ENCODE measurements at places on chromosomes 1 and 21. TPM values are rescaled to one million over a fixed set of nuclear protein-coding genes. Genes with fewer than 3 reads are reported as not detected.

BGLAP gene
- total RNA-seq, result 0.73 TPM

SPRR1B gene
- not detected for total RNA-seq

LCE1F gene
- not detected for total RNA-seq

TXNIP gene
- total RNA-seq, result 147 TPM

KRTAP7-1 gene
- not detected for total RNA-seq

GPR52 gene
- total RNA-seq, result 7.3 TPM

ATF3 gene
- 1.5 TPM for total RNA-seq

OR2T35 gene
- total RNA-seq, result not detected

SPRR2B gene
- not detected for total RNA-seq

KIF21B gene
- total RNA-seq, result 101 TPM

HNRNPCL4 gene
- not detected for total RNA-seq

RGS18 gene
- 0.82 TPM for total RNA-seq

FLG2 gene
- total RNA-seq, result not detected

FAM78B gene
- total RNA-seq, result 11.6 TPM

FBXO44 gene
- 28.6 TPM for total RNA-seq

THAP3 gene
- total RNA-seq, result 20.6 TPM

SYTL1 gene
- 0.36 TPM for total RNA-seq

CDA gene
- total RNA-seq, result not detected

ITLN2 gene
- not detected for total RNA-seq

LIN28A gene
- total RNA-seq, result not detected

ATP1A4 gene
- total RNA-seq, result 0.64 TPM

RERE gene
- 578 TPM for total RNA-seq

All from cerebellum (tissue), 4 donors.